ENCODE measurements at places on chromosomes 11 and 22. TPM values are rescaled to one million over a fixed set of nuclear protein-coding genes. Genes with fewer than 3 reads are reported as not detected.

DNA sequence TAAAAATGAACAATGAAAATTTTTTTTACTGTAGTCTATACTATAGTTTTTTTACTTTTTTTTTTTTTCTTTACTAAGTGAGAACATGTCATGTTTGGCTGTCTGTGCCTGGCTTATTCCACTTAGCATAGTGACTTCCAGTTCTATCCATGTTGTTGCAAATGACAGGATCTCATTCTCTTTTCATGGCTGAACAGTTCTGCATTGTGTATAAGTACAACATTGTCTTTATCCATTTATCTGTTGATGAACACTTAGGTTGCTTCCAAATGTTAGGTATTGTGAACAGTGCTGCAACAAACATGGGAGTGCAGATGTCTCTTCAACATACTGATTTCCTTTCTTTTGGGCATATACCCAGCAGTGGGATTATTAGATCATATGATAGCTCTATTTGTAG, 88.1 kb upstream of the CCDC90B start:
- no peaks in the 10 kb centered on the region for H3K4me1 ChIP-seq
- H3K27ac ChIP-seq = no peak overlapping the region
- no peaks in the 10 kb centered on the region for H3K36me3 ChIP-seq
- H3K4me3 ChIP-seq = no peak overlapping the region
- H3K27me3 ChIP-seq = no peaks in the 10 kb centered on the region
- no peak for DNase-seq

DNA sequence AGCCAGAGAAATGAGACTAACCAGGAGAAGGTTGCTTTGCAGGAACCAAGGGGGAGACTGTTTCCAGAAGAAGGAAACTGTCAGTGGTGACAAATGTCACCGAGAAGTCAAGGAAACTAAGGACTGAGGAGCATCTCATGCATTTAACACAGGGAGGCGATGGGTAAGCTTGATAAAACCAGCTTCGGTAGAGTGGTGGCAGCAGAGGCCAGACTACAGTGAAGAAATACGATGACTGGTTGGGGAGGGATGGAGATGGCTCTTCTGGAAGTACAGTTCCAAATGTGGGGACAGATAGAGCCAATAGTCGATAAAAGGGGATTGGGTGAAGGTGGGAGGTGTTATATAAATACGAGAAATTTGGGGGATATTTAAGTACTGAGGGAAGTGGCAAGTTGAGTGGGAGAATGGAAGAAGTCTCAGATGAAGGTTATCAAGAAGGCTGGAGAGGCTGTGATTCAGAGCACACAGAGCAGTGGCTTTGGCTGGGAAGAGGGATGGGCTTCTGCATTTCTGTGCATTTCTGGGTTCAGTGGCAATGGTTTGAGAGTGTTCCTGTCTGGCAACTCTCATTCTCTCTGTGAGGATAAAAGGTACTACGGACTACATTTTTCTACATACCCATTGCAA, 29.2 kb downstream of the SC5D start:
- DNase-seq = no peak
- no peak overlapping the region for H3K4me3 ChIP-seq
- H3K36me3 ChIP-seq = no peaks in the 10 kb centered on the region
- no peaks in the 10 kb centered on the region for H3K4me1 ChIP-seq

DNA sequence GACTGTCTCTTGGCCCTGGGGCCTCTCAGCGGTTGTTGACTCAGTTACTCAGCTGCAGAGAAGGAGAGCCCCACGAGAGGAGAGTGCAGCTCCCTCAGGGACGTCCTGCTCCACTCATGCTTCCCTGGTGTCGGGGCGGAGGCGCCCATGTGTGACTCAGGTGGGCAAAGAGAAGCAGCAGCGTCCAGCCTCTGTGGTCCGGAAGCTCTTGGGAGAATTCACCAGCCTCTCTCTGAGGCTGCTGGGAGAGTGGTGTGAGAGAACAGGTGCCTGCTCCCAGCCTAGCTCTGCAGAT, 25.7 kb downstream of the GLB1L2 start:
- no peaks in the 10 kb centered on the region for H3K27me3 ChIP-seq
- H3K36me3 ChIP-seq = no peaks in the 10 kb centered on the region
- no peak overlapping the region for H3K4me3 ChIP-seq

The RAB3IL1 gene
- 11.4 TPM for total RNA-seq

- DNase-seq = no peak
- H3K27me3 ChIP-seq = no peaks in the 10 kb centered on the region
- H3K27ac ChIP-seq = no peak overlapping the region
- no peaks in the 10 kb centered on the region for H3K36me3 ChIP-seq
- no peak overlapping the region for H3K4me3 ChIP-seq
Observed at GRCh38 chr11:99739464-99740089, 718.8 kb downstream of the CNTN5 start.

DNA sequence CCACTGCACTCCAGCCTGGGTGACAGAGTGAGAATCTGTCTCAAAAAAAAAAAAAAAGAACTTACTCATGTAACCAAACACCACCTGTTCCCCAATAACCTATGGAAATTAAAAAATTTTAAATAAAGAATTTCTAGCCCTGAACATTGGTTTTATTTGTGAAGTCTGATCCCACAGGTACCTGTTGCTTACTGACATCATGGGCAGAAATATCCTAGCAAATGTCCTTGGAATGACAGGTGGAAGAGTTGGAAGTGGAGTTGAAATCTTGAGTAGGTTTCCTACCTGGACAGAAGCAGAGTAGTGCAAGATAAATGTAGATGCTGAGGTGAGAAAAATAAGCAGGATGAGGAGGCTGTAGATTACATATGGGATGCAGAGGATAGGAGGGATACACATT, 17.2 kb downstream of the CD3D start:
- no peak overlapping the region for H3K4me3 ChIP-seq
- no peak overlapping the region for H3K27ac ChIP-seq

DNA sequence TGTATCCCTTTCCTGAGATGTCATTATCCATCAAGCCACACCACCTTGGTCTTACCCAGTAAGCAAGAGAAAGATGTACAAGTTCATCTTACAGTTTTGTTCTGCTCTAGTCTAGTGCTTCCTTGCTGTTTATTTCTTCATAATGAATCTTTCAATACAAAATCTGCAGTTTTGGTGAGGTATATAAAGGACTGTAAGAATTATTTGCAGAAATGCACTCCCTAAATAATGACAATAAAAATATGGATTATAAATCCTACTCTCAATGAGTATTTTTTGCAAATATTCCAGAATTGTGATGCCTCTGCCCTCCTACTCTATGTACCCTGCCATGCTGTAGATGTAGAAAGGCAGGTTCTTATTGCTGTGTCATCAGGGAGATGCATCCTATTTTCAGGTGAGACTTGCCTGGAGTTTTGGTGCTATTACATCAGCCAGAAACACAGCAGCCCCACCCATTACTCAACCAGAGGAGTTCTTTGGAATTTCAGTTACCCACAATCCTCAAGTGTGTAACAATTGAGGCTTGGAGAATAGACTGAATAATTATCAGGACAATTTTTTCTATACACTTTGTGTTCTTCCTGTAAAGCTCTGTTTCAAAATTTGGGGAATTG, at the start of gene OR10S1:
OR10S1 (minus strand) TSS at position 51 of the 617 bp plus-strand sequence. CDS start 117 bp downstream, outside the sequence.
- no peaks in the 10 kb centered on the region for H3K4me1 ChIP-seq
- DNase-seq = no peak
- H3K36me3 ChIP-seq = no peaks in the 10 kb centered on the region

GRCh38 chr22:49332691-49333090, 495.0 kb downstream of the BRD1 start:
- H3K36me3 ChIP-seq = no peaks in the 10 kb centered on the region
- H3K27me3 ChIP-seq = peaks cover 11% of the 10 kb centered on the region
- peak; percentile 10 for DNase-seq
- no peak overlapping the region for H3K27ac ChIP-seq
- H3K4me3 ChIP-seq = no peak overlapping the region
- H3K4me1 ChIP-seq = no peaks in the 10 kb centered on the region

GRCh38 chr11:44127130-44127529, 31.7 kb downstream of the EXT2 start:
- no peaks in the 10 kb centered on the region for H3K4me1 ChIP-seq
- H3K27ac ChIP-seq = no peak overlapping the region
- no peak overlapping the region for H3K4me3 ChIP-seq
- no peak for DNase-seq
- no peaks in the 10 kb centered on the region for H3K27me3 ChIP-seq
- H3K36me3 ChIP-seq = peaks cover 93% of the 10 kb centered on the region

GRCh38 chr11:22203281-22203680, 10.4 kb downstream of the ANO5 start:
- no peak for DNase-seq
- H3K4me3 ChIP-seq = no peak overlapping the region
- H3K27ac ChIP-seq = no peak overlapping the region
- H3K27me3 ChIP-seq = no peaks in the 10 kb centered on the region

The PTPRJ gene
- 40.0 TPM for total RNA-seq

The CNGA4 gene
- 3.8 TPM for total RNA-seq

GRCh38 chr11:97110376-97110775, 720.6 kb downstream of the JRKL start:
- no peak overlapping the region for H3K4me3 ChIP-seq
- DNase-seq = no peak
- no peak overlapping the region for H3K27ac ChIP-seq
- no peaks in the 10 kb centered on the region for H3K36me3 ChIP-seq
- no peaks in the 10 kb centered on the region for H3K27me3 ChIP-seq

DNA sequence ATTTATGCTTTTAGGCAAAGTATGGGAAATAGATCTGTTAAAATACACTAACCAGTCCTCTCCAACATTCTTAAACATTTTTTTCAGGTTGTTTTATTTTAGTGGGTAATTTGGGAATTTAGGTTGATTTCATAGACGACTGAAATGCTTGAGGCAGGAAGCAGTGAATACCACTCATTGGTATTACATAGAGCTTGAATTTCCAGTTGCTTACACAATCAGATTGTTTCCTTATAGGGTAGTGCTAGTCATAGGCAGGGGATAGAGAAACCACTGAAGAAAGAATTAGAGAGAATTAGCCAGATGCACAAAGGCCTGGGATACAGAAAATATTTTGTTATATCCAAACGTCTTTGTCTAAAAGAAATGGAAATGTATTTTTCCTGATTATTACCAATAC, 23.9 kb upstream of the LYVE1 start:
- H3K4me3 ChIP-seq = no peak overlapping the region
- no peak for DNase-seq
- no peaks in the 10 kb centered on the region for H3K36me3 ChIP-seq
- H3K4me1 ChIP-seq = peaks cover 37% of the 10 kb centered on the region
- H3K27me3 ChIP-seq = no peaks in the 10 kb centered on the region

The RTN4RL2 gene
- 4.8 TPM for total RNA-seq

DNA sequence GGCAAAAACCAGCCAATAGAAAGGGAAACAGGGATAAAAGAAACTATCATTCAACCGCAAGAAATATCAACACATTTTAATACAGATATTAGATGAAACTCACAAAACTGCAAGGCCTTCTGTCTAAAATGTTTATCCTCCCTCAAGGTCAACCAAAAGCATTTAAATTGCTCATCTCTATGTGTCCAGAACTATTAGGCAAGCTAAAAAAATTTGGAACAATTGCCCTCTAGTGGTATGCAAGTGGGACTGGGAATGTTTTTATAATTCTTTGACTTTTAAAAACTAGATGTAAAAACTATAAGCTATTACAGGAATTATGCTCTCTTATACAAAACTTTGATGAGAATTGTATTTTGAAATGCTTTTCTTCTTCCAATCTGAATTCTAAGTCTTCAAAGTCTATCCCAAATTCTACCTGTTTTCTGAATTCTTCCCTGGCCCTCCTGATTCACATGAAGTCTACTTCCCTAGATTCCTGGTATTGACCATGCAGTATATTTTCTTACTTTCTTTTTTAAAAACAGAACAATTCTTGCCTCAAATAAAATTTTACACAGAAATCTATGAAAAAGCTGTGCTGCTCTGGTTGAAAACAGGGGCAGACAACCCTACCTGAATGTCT, 4.9 kb downstream of the CWC15 start:
- no peak for DNase-seq
- no peak overlapping the region for H3K4me3 ChIP-seq
- peaks cover 16% of the 10 kb centered on the region for H3K4me1 ChIP-seq

The ROBO4 gene
- total RNA-seq = 58.3 TPM

DNA sequence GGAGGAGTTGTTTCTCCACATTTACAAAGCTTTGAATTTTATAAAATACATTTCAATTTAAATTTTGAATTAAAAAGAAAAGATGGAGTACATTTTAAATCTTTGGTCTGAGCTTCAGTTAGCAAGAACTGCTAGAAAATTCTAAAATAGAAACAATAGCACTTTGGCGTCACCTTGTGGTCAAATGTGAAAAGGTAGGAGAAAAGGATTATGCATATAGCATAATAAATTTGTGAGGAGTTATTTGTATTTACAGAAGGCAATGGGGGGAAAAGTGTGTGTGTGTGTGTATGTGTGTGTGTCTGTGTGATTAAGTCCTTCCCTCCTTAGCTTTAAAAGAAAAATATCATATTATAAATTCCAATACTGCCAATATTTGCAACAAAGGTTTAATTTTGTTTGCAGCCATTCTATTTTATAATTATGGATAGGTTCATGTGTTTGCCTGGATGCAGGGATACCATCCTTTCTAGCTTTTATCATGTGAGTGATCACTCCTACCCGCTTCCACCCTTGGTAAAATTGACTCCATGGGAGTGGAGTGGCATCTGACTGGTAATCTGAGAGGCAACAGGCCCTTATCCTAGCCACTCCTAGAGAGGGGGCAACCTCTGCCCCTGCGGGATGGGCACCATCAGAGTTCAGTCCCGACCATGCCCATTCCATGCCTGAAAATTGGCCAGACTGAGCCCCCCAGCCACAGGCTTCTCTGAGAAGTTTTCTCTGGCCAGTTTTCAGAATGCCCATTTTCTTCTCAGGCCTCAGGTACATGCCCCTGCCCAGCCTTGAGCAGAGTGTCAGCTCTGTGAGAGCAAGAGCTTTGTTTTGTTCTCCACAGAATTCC, 13.6 kb upstream of the LGR4 start:
- H3K4me3 ChIP-seq = no peak overlapping the region
- H3K36me3 ChIP-seq = peaks cover 20% of the 10 kb centered on the region
- H3K27ac ChIP-seq = no peak overlapping the region
- no peaks in the 10 kb centered on the region for H3K27me3 ChIP-seq

DNA sequence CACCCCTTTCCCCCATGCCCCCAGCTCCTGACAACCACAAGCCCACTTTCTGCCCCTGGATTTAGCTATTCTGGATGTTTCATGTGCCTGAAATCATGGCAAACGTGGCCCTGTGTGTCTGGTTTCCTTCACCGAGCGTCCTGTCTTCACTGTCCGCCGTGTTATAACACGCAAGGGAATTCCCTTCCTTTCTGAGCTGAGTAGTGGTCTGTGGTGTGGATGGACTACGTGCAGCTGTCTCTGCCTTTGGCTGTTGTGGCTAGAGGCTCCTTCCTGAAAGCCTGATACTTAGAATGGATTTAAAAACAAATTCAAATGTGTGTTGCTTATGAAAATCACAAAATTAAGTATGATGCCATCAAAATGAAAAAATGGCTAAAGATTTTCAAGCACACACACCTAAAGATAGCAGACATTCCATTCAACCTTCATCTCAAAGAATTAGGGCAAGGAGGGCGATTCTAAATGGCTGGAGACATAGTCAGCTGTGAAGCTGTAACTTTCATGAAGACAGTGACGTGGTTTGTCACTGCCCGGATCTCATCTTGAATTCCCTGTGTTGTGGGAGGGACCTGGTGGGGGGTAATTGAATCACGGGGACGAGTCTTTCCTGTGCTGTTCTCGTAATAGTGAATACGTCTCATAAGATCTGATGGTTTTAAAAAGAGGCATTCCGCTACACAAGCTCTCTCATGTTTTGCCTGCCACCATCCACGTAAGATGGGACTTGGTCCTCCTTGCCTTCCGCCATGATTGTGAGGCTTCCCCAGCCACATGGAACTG, 30.5 kb downstream of the KCNQ1 start:
- H3K27me3 ChIP-seq = no peaks in the 10 kb centered on the region
- no peaks in the 10 kb centered on the region for H3K4me1 ChIP-seq
- no peak overlapping the region for H3K4me3 ChIP-seq
- DNase-seq = no peak
- H3K36me3 ChIP-seq = no peaks in the 10 kb centered on the region

Data from lower lobe of right lung (tissue), 2 donors.